ENCODE measurements at places on chromosomes 3 and 15.
A peak's percentile ranks its signal among the peaks of the same experiment; 100 is the strongest.

DNA sequence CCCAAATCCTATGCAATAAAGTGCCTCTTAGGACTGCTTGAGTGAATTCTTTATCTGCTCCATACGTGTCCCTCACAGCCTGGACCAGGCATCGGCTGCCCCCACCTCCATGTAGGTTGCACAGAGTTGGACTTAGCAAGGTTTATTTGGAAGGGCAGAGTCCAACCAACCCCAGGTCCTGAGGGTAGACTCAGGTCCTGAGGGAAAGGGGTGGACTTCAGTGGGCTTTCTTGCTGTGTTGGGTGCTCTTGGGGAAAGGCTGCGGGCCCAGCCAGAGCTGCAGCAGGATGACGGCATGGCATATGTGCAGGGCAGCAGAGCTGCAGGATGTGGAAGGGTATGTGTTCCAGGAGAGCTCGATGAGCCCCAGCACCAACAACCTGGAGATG, 6.5 kb downstream of the ALG3 start:
- DNase-seq = no peak

DNA sequence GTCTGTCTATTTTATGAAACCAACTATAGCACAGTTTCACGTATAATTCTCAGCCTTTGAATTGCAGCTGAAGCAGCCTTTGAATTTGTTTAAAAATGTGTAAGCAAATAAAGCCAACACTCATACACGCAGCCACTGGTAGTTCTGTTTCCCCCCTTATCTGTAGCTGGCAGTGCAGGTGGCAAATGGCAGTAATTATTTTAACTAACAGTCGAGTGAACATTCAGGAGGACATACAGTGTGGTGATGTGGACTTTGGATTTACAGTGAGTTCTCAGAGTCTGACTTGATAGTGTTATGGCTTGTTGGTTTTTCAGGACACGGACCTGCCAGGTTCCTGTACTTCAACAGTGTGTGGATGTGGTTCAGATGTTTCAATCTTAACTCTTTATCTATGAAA, 64.0 kb upstream of the SKOR1 start:
- DNase-seq = no peak

DNA sequence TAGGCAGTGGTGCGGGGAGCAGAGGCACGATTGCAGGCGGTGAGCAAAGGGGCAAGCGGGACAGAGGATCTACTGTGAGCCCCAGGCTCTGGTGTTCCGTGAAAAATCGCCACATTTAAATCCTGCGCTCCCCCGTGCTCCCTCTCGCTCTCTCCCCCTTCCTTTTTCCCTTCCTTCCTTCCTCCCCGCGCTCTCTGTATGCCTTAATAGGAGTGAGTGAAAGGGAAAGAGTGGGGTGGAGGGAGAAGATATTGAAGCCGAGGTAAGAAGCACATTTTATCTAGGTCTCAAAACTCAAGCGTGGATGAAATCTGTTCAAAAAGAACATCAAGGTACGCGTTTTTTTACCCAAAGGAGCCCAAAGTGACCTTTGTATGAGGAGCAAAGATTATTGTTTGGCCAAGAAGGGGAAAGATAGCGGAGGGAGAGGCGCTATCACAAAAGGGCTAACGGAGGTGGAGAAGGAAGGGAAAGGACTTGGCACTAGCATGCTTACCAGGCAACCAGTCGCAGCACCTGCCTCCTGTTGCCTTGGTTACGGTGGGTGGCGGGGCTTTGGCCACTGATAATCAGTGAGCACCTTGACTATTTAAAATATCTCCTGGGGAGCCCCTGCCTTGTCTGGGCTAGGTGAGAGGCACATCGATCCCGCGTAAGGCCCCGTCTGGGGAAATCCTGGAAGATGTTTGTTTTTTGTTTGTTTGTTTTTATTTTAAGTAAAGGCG, 14.9 kb upstream of the AEN start:
- no peak for DNase-seq

GRCh38 chr3:129121792-129122411, at the start of gene RAB43:
Gene RAB43, minus strand, starts transcription at chr3:129121804. Its CDS starts 315 bp downstream, at chr3:129121489.
- peak; percentile 72 for DNase-seq

- DNase-seq = no peak
Measured at GRCh38 chr3:66449411-66449974, 51.3 kb downstream of the LRIG1 start.

DNA sequence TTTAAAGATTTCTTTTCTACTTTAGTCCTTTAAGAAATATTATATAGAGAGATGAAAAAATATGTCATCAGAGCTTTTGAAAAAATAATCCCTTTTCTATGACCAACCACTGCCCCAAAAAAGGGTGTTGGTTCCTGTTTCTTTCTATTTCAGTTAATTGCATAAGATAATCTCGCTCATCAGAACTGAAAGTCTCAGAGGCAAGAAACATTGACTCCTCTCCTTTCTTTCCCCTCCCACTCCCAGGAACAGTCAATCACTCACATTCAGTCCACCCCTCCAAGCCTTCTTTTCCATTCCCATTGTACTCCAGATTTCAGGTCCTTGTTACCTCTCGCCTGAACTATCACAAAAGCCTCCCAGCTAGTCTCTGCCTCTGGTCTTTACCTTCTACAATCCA, 153.7 kb upstream of the ABI3BP start:
- DNase-seq = no peak

- no peak for DNase-seq
Measured at GRCh38 chr3:44525060-44525459, 29.9 kb upstream of the ZKSCAN7 start.

- no peak for DNase-seq
Measured at GRCh38 chr3:101939361-101940049, 90.2 kb downstream of the NFKBIZ start.

- DNase-seq = no peak
Measured at GRCh38 chr15:33158366-33158765, 36.1 kb downstream of the FMN1 start.

DNA sequence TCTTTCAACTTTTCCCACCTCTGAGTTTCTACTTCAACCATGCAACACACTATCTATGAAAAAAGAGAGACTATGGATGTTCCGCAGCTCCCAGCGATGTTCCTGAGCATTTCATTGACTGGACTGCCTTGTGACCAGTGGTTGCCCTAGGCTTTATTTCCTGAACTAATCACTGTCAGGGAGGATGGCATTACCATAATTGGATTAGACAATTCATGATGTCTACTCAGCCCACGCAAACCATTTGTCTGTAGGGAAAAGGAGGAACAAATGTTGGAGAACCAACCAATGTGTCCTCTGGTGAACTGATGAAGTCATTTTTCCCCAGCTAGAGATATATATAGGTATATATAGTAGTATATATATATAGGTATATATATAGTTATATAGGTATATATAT, 229.3 kb upstream of the MCTP2 start:
- DNase-seq = no peak

- DNase-seq = no peak
Measured at GRCh38 chr3:144301863-144302262, 330.2 kb downstream of the DIPK2A start.
